Right renal pelvis (tissue), 4 donors: ENCODE measurements at places on chromosomes 5 and 9.

- DNase-seq = peak; percentile 22
Measured at GRCh38 chr9:32550150-32550561, 2.0 kb upstream of the SMIM27 start.

GRCh38 chr9:88672874-88673689, 138.1 kb downstream of the NXNL2 start:
- DNase-seq = no peak

GRCh38 chr5:76331126-76331525, 72.0 kb upstream of the IQGAP2 start:
- DNase-seq = no peak

GRCh38 chr5:11396917-11397316, 507.3 kb downstream of the CTNND2 start:
- no peak for DNase-seq

DNA sequence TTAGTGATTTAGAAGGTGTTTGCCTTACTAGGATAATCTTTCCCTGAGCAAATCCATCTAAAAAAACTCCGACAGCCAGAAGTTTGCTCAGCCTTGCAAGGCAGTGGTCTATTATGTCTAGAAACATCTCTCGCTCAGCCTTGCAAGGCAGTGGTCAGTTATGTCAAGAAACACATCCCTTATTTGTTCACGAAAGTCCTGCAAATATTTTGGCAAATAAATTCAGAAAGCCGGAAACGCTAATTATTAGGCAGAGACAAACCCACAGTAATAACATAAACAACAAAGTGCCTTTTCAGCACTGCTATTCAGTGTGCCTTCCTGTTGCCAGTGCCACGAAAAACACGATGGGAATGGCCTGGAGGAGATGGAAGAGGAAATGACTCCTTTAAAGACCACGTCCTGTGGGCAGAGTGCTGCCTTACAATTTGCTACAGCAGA, 184.5 kb downstream of the GNAQ start:
- DNase-seq = no peak

GRCh38 chr5:85549836-85550599, 1067.7 kb upstream of the COX7C start:
- DNase-seq = no peak

DNA sequence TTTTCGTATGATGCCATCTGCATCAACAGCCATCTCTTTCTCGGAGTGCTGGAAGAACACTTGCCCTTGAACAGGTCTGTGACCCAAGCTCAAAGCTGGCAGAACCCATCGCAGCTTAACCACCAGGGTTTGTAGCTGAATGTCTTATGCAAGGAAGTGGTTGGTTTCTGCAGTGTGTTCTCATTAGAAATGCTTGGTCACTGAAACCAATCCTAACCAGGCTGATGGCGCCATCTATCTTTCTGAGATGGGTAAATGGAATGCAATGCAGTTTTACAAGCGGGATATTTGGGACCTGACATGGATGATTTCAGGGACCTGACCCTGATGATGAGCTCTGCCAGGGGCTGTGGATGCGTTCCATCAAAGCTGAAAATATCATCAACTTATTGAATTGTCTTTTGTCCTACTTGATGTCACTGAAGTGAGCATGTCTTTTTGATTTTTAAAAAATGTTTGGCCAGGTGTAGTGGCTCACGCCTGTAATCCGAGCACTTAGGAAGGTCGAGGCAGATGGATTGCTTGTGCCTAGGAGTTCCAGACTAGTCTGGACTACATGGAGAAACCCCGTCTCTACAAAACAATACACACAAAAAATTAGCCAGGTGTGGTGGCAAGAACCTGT, 28.7 kb downstream of the DMRT3 start:
- DNase-seq = no peak

DNA sequence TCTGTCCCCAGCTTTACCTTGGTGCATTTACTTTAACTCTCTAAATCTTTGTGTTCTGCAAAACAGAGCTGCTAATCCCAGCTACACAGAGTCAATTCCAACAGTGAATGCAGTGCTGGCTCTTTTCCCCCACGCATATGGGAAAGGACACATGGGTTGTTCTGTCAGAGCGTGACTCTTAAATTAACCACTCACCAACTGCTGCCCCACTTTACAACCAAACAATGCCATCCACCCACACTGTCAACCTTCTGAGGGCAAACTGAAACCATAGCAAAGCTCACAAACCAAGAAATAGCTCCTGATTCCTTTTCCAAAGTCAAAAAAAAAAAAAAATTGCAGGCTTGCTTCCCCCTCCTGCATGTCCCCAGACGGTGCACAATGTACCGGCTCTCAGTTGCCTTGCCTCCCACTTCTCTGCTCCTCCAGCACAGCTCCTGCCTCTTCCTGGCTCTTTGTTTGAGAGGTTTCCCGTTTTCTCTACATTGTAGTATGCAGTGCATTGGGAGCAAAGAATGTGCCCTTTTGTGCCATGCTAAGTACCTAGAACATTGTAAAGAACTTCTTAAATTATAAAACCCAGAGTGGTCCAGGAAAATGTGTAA, 151.5 kb upstream of the DAPK1 start:
- DNase-seq = no peak

- no peak for DNase-seq
Measured at GRCh38 chr9:135891027-135891631, 16.2 kb downstream of the CAMSAP1 start.

- no peak for DNase-seq
Measured at GRCh38 chr9:123561046-123561445, 205.0 kb downstream of the CRB2 start.

DNA sequence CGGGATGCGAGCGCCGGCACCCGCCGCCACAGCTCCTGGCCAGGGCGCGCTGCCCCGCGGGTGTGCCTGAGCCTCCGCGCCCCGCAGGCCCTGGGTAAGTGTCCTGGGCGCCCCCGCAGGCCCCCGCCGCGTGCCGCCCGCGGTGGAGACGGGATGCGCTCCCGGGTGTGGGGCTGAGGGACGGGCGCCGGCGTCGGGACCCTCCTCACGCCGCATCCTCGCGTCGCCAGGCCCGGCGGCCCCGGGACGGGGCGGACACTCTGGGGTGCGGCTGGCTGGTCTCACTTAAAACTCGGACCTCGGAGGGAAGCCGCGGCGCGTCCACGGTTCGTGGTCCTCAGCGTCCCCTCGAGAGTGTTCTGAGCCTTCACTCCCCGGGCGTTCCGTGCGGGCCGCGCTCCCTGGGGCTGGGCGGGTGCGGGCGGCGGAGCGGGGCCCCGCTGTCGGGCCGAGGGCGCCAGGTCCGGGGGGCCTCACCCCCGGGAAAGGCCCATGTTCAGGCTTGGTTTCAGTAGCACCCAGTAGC, 275 bp downstream of the AHRR start:
- DNase-seq = no peak

DNA sequence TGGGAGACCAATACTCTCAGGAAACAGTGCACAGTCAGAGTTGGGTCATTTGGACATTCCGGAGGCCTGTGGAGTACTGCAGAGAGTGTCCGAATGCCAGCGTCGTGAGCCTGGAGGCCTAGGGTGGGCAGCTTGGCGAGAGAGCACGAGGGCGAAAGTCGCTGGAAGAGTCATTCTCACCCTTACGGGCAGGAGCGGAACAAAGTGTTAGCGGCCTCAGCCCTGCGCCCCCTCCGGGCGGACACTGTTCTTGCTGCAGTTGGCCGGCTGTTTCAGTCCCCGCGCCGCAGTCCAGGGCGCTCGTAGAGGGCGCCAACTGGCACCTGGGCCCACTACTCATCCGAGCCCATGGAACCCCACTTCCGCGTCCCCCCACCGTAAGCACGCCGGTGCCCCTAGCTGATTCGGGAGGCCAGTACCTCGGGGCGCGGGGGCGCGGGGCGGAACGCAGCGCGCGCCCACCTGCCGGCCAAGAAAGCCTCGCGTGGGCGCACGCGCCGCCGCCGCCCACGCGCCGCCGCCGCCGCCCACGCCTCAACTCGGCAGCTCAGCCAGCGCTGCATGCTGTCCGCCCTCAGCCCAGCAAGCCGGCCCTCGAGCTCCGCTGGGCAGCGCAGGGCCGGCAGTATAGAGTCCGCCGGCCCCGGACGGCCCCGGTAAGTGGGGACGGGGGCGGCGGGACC, 99.7 kb upstream of the CCL21 start:
- DNase-seq = no peak

DNA sequence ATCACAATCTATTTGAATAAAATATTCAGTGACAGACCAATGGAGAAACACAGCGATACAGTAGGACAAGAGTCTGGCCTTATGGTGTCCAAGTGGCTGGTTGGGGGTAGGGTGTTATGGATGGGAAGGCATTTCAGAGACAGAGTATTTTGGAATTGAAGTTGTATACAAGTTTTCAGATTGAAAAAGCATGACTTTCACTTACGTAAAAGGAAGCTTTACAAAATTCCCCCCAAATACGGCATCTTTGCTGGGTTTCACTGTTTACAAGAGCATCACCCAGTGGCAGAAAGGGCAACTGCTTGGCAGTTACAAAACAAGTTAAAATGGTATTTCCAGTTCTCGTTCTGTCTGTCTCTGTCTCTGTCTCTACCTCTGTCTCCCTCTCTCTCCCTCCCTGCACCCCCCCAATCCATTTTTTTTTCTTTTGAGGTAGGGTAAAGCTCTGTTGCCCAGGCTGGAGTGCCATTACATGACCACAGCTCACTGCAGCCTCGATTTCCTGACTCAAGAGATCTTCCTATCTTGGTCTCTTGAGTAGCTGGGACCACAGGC, 86.2 kb downstream of the PTPN3 start:
- DNase-seq = no peak

GRCh38 chr5:116859666-116860320, 285.2 kb upstream of the SEMA6A start:
- no peak for DNase-seq

GRCh38 chr5:88145611-88146467, 122.8 kb downstream of the TMEM161B start:
- no peak for DNase-seq
